ENCODE measurements at places on chromosomes 1 and 21. TPM values are rescaled to one million over a fixed set of nuclear protein-coding genes. Genes with fewer than 3 reads are reported as not detected.

Gene PROK1
- 0.23 TPM for polyA plus RNA-seq

Gene LAMB3
- 2.0 TPM for polyA plus RNA-seq

Gene PDE9A
- 1.8 TPM for polyA plus RNA-seq

Gene KIF14
- 0.01 TPM for polyA plus RNA-seq

Gene TEKT2
- polyA plus RNA-seq = 0.04 TPM

Gene GPR25
- polyA plus RNA-seq = not detected

Gene ERICH3
- polyA plus RNA-seq = 0.12 TPM

Gene DCAF6
- polyA plus RNA-seq = 369 TPM

Gene ZBTB8B
- under 0.01 TPM for polyA plus RNA-seq

Gene PRR9
- polyA plus RNA-seq = not detected

Gene DCST1
- not detected for polyA plus RNA-seq

Gene PRAMEF2
- not detected for polyA plus RNA-seq
